Stimulated activated CD8-positive, alpha-beta memory T cell treated with anti-CD3 and anti-CD28 coated beads, Interleukin-15, amount 100 ng/mL, for 4 hours (primary cell): ENCODE measurements at places on chromosomes 7 and 10.

DNA sequence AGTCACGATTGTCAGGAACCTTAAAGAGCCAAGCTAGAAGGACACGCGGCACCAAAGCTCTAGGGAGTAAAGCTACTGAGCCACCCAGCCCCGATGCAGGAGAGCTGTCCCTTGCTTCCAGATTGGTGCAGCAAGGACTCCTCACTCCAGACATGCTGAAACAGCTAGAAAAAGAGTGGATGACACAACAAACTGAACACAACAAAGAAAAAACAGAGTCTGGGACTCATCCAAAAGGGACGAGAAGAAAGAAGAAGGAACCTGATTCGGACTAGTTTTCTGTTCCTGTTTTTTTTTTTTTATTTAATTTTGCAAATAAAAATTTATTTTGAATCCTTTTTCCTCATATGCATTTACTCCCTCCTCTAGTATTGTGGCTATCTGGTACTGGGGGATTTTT lies 11.4 kb upstream of the HKDC1 start:
- no peak for DNase-seq

DNA sequence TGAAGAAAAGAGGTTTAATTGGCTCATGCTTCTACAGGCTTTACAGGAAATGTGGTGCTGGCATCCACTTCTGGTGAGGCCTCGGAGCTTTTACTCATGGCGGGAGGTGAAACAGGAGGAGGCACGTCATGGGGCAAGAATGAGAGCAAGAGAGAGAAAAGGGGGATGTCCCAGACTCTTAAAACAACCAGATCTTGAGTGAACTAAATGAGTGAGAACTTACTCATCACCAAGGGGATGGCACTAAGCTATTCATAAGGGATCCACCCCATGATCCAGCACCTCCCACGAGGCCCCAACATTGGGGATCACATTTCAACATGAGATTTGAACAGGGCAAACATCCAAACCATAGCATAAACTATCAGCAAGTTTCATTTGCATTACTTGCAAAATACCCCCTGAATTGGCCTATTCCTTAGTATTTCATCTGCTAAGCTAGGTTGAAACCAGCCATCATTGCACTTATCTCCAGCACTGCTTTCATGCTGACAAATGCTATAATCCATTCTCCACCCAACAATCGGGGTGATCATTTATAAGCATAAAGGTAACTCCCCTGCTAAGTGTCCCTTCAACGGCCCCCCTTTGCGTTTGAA lies 179.0 kb downstream of the NOC3L start:
- DNase-seq = no peak

DNA sequence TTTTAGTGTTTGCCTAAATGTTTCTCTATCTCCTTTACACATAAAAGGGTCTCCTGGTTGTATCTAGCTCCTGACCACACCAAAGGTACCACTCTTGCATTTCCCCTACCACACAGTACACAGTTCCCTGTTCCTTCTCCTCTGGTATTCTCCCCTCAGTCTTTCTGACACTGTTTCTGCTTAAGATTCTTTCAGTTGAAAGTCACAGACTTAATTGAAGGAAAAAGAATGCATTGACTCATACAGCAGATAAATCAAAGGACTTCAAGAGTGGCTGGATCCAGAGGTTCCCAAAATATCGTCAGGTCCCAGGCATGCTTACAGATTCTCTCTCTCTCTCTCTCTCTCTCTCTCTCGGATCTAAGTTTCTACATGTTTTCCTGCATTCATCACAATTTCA lies 185.6 kb upstream of the LRGUK start:
- DNase-seq = no peak

- no peak for DNase-seq
Measured at GRCh38 chr10:34080485-34081346, 734.4 kb downstream of the PARD3 start.

- no peak for DNase-seq
Measured at GRCh38 chr7:25384788-25385505, 156.7 kb upstream of the NPVF start.

GRCh38 chr10:116073001-116073400 lies 200.0 kb downstream of the GFRA1 start:
- DNase-seq = no peak

DNA sequence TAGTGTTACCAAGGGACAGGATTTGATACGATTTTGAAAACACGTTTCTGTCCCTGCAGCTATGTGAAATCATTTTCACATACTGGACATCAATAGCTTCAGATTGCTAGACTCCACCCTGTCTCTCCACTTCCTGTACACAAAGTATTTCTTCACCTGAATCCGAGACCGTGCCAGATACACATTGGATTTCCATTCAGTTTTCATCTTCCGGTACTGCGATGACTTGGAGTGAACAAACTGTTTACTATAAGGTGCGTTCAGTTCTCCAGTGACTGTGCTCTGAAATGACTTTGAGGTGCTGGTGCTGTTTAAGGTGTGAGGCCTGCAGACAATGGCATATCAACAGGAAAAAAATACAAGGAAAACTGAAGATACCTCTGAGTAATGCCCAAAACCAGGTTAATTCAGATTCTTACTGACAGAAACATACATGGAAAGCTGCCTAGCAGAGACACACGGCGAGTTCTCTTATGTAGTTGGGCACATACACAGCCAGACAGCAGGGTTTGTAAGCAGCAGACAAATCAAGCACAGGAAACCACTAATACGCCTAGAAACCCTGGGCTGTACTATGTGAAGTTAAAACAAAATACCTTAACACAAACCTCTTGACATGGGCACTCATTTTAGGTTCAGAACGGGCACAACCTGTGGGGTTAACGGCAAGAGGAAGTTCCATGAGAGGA lies 119.2 kb downstream of the GALNT11 start:
- no peak for DNase-seq

DNA sequence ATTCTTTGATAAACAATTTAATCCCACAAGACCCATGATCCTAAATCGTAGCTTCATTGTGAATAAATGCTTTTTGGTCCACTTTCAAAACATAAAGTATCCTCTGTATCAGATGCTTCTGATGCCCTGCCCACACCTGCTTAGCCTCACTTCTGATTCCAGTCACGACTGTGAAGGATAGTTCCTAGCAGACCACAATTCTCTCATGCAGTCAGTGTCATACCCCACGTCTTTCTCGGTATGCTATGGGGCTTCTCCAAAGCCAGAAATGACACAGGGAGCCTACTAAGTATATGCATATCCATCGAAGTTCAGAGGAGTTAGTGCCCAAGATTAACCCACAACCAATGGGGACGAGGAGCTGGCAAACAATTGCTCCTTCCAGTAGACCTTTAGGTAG lies 27.6 kb upstream of the CTNNA3 start:
- DNase-seq = no peak

- no peak for DNase-seq
Measured at GRCh38 chr10:33493978-33494377, 159.5 kb upstream of the NRP1 start.

DNA sequence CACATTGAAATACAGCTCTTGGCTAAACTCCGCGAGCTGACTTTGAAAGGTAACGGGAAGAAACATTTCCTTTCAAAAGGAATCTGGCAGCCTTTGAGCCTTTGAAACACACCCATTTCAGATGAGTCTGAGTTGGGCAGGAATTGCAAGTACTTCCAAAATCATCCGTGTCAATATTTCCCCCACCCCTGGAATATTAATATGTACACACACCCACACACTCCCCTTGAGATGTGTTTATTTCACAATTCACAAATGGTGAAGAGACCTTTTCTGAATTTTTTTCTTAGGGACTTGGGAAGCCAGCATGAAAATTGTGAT lies 438.7 kb upstream of the NRP1 start:
- DNase-seq = no peak

DNA sequence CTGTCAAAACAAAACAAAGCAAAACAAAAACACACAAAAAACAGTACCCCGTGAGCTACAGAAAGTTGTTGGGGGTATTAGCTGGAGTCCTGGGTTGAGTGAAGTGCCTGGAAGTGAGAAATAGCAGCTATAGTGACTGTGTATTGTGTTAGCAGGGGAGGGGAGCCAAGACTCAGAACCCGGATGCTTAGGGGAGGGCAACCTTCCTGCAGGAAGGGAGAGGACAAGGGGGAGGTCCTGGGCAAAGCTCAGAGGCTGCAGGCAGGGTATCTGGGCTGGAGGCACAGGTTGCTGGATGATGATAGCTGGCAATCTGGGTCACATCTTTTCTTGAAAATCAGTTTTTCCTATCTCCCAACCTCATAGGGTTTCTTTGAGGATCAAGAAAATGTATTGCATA lies 75.8 kb upstream of the PARD3 start:
- no peak for DNase-seq

DNA sequence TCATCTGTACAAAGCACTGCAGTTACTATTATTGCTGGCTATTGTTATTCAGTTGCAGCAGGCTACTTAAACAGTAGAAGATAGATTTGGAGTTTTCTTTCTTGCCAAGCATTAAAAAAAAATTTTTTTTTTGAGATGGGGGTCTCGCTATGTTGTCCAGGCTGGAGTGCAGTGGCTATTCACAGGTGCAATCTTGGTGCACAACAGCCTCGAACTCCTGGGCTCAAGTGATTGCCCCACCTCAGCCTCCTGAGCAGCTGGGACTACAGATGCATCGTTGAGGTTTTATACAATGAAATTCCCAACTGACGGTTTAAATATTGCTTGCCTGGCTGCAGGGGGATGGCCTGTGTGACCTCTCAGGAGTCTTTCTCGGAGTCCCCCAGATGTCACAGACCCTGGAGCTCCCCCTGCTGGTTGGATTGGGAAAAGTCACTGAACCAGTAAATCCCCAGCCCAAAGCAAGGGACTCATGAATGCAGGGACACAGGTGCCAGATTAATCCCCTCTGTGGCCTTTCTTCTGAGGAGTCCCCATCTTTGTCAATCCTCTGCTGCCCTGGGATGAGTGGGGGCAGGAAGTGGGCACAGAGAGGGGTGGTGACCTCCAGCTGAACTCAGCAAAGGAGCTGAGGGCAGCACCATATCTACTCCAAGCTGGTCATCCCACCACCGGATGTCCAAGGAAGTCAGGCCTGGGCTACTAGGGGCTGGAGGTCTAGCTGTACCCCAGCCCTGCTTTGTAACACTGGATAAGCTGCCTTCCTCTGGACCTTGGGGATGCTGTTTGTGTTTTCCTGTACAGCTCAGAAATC lies 149.6 kb downstream of the C10orf105 start:
- DNase-seq = peak; percentile 63

- no peak for DNase-seq
Measured at GRCh38 chr7:98879979-98880315, 1.6 kb downstream of the TRRAP start.

DNA sequence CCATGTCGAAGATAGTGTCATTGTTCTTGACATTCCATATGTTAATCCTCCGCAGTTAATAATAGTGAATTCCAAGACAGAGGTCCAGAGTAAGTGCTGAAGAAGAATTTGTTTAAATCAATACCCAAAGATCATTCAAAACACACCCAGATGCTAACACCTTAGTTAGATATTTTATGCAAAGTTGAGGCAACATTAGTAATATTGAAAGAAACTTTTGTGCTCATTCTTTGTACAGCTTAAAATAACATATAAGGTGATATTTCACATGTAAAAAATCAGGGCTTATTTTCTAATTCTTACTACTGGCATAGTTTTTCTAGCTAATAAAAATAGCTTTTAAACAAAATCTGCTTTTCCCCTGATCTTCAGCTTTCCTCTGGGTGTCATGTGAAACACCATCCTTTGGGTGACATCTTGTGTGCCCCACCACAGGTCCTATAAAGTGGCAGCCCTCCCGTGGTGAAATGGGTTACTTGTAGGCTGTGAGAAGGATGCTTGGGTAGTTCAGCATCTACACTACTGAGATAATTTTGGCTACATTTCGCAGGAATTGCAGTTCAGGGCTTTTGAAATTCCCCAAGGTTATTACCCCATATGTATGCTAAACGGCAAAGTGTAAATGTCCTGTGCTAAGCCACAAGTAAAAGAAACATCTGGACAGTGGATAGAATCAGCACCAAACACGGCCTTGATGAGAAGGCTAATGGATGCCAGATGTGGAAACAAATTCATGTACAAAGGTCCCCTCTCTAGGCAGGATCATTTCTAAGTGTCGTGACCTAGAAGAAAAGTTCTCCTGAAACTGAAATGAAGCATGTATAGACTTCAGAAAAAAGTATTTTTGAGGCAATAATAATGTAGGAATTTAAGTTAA lies 105.4 kb downstream of the GRM3 start:
- no peak for DNase-seq

DNA sequence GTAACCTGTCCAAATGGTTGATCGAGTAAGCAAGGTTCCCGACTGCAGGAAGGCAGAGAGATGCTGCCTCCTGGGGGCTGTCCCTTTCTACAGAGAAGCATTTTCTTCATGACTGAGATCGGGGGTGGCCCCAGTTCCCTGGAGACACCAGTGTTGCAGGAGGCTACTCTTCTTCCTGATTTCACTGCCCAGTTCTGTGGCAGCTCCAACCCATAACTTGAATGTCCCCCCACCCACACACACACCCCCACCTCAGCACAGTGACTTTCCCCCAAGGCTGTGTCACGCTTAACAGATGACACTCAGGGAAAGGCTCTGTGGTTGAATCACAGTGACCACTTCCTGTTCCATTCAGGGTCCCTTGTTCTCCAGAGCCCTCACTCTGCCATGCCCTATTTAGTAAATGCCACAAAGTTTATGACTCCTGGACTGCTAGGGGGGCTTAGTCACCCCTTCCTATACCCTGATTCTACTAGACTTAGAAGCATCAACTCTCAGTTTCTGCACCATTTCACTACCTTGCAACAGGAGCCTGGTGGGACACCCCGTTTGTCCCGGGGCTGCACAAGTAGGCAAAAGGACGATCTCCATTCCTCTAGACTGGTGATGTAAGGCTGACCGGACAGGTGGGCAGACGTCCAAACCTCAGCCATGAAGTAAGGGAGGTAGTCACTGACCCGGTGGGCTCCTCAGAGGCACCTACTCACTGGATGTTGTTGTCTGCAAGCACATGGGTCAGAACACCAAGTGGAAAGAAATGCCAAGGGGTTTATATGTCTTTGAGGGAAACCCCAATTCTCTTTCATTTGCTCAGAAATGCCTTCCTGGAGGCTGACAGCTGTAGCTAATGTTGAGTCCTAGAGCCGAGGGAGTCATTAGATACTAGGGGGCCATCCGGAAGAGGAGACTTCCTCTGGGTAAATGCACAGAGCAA lies 31.3 kb upstream of the SMC3 start:
- DNase-seq = peak; percentile 76

DNA sequence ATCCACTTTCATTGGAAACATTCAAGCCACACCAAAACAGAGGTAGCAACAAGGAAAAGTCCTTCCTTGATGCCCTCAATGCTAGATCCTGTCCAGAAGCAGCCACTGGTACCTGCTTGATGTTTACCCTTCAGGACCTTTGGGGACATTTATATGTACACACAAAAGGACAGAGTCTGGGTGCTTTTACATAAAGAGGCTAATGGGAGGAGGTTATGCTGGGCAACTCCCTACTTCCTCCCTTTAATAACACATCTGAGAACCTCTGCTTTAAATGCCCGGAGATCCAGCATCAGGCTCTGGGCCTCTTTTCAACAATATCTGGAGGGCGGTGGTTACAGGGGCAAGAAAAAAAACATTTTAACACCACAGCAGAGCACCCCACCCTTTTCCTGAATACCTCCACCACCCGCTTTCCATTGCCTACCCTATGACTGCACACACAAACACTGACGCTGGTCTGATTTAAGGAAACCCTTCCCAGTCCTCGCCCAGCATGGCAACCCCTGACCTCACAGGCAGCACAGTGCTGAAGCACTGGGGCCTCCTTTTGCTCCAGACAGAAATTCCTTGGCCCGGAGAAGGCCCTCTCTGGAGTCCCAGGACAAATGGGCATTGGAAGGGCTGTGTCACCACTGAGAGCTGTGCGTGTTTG lies 39.3 kb upstream of the DUSP5 start:
- DNase-seq = no peak
